ENCODE measurements at places on chromosomes 1 and 21. TPM values are rescaled to one million over a fixed set of nuclear protein-coding genes. Genes with fewer than 3 reads are reported as not detected.

The NBPF20 gene
- 0.22 TPM for polyA plus RNA-seq

The AGT gene
- not detected for polyA plus RNA-seq

- no peak for DNase-seq
- H3K4me3 ChIP-seq, result no peak overlapping the region
- no peak overlapping the region for H3K27ac ChIP-seq
- no peaks in the 10 kb centered on the region for H3K36me3 ChIP-seq
- no peaks in the 10 kb centered on the region for H3K4me1 ChIP-seq
These were observed 16.9 kb upstream of the QSOX1 start for GRCh38 chr1:180137776-180138175.

DNA sequence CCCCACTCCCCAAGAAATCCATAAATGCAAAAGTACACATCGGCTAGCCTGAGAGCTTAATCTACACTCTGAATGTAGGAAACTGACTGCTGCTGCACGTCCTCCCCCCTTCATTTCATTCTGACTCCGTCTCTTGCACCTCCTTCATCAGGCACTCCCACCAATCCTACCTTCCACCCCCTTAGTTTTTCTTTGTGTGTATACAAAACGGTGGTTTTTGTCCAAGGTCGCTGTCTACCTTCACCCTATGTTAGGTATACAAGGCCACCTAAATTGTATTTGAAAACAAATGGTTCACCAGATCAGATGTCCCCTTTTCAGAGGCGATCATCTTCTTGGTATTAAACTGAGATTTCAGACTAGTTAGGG is 1.9 kb downstream of the WDR26 start:
- peak overlapping the region; percentile 98 for H3K27ac ChIP-seq
- H3K27me3 ChIP-seq, result peaks cover 13% of the 10 kb centered on the region
- DNase-seq, result peak; percentile 21
- H3K36me3 ChIP-seq, result no peaks in the 10 kb centered on the region
- H3K4me1 ChIP-seq, result peaks cover 62% of the 10 kb centered on the region

DNA sequence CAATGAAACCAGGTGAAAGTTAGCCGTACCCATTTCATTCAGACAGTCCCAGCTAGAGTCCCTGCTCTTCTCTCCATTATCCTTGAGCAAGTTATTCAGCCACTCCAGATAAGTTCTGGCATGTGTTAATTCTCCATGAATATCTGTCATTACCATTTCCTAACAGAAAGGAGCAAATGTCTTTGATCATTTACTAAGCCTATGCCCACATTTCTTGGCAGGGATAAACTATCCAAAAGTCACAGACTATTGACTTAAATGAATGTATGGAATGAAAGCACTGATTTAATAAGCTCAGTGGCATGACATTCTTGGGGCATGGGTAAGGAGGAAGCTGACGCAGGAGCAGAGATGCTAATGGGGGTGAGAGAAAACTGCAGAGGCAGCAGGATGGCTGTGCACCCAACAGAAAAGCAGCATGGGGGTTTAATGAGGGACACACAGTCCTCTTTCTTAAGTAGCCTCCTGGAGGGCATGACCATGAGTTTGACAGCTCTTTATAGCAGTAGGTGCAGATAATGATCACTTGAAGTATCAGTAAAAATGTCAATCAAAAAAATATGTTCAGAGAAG is 17.6 kb upstream of the DHCR24 start:
- no peak overlapping the region for H3K4me3 ChIP-seq
- peaks cover 3% of the 10 kb centered on the region for H3K27me3 ChIP-seq
- H3K4me1 ChIP-seq, result no peaks in the 10 kb centered on the region
- H3K27ac ChIP-seq, result no peak overlapping the region

DNA sequence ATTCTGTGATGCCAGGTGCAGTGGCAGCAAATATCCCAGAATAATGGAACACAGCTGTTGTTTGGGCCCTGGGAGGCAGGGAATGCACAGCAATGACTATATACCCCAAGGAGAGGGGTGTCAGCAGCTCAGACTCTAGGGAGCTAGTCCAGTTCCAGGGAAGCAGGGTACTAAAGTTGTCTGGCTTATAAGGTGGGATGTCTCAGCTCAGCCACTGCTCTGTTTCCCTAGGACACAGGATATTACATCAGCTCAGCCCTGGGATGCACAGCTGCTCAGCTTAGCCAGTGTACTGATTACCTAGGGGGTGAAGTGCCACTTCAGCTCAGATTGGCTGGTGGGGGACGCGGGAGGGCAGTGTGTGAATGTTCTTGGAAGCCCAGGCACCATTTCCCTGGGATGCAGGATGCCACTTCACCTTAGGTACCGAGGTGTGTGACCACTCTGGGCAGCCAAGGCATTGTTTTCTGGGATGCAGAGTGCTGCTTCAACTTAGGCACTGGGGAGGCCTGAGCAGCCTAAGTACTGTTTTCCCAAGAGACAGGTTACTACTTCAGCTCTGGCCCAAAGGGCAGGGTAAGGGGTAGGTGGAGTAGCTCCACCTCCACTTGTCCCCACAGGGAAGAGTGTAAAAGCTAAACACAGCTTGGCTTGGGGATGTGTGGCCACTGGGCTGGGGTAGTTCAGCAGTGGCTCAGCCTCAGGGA is 59.4 kb downstream of the DIPK1A start:
- H3K36me3 ChIP-seq, result peaks cover 12% of the 10 kb centered on the region
- peaks cover 32% of the 10 kb centered on the region for H3K4me1 ChIP-seq
- DNase-seq, result no peak
- H3K27me3 ChIP-seq, result peaks cover 2% of the 10 kb centered on the region

DNA sequence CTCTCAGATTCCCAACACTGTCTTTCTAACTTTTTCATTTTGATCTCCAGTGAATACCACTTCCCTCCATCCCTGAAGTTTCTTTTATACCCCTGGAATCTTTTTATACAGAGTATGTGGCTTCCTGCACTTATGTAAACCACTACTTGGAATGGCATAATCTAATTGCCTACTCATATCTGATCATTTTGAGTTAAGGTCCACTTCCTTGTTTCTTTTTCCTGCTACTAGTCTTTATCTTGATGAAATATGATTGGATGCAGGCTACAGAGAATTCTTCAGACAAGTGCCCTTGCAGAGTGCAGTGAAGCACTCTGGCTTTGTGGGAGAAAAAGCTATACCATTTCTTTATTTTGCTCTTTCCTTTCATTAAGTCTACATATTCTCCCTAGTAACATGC is 325.3 kb upstream of the ADAMTS5 start:
- peaks cover 2% of the 10 kb centered on the region for H3K27me3 ChIP-seq
- no peaks in the 10 kb centered on the region for H3K36me3 ChIP-seq
- H3K4me3 ChIP-seq, result no peak overlapping the region
- H3K4me1 ChIP-seq, result no peaks in the 10 kb centered on the region

DNA sequence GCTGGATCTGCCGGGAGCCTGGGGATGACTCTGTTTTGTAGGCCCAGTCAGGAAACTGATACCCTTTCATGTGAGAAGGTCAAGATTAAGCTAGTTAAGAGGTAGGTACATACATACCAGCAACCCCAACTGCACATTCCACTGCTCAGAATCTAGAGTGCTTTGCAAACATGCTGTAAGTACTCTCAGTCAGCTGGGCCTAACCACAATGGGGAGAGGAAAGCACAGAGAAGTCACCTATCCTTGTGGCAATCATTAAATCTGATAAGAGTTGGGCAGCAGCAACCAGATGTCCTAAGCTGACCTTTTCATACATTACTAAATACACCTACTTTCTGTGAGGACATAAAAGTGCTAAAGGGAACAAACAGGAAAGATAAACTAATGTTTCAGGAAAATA is 2.5 kb downstream of the ETV3 start:
- peak overlapping the region; percentile 68 for H3K27ac ChIP-seq
- DNase-seq, result no peak
- H3K4me1 ChIP-seq, result peaks cover 85% of the 10 kb centered on the region
- H3K27me3 ChIP-seq, result peaks cover 17% of the 10 kb centered on the region
- peak overlapping the region; percentile 95 for H3K4me3 ChIP-seq

GRCh38 chr1:112307930-112308591 is 88.0 kb upstream of the CTTNBP2NL start:
- no peak overlapping the region for H3K4me3 ChIP-seq
- H3K27me3 ChIP-seq, result peaks cover 10% of the 10 kb centered on the region
- no peak for DNase-seq
- no peaks in the 10 kb centered on the region for H3K4me1 ChIP-seq
- H3K36me3 ChIP-seq, result no peaks in the 10 kb centered on the region
- H3K27ac ChIP-seq, result no peak overlapping the region

DNA sequence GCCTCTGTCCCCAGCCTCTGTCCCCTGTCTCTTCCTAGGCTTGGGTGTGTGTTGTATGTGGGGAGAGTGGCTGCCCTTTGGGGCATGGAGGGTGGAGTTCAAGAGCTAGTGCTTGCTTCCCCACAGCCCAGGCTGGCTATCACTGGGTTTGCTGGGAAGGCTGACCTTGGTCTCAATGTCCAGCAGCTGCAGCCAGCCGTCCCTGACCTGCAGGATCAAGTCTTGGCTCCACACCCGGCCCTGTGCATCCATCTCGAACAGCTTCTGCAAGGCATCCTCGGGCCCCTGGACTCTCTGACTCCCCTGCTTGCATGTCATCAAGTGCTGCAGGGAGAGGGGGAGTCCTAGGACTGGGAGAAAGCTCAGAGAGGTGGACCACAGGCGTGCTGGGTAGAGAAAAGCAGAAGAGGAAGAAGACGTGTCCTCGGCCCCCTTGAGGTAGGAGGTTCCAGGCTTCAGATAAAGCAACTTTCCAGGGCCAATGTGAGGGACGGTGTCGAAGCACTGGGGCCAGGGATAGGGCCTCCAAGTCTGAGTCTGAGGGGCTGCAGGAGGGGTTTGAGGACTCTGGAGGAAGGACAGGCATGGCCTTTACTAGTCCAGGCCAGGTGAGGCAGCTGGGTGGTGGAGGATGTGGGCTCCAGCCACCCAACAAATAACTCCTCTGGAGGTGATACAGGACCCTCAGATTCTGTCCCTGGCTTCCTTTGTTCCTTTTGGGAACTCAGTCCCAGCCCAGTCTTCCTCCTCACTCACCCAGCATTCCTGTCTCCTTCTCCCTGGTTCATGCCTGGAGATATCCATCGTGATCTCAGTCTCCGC is 4.0 kb downstream of the EPS8L3 start:
- no peak for DNase-seq
- H3K27me3 ChIP-seq, result no peaks in the 10 kb centered on the region
- no peak overlapping the region for H3K27ac ChIP-seq
- no peak overlapping the region for H3K4me3 ChIP-seq

DNA sequence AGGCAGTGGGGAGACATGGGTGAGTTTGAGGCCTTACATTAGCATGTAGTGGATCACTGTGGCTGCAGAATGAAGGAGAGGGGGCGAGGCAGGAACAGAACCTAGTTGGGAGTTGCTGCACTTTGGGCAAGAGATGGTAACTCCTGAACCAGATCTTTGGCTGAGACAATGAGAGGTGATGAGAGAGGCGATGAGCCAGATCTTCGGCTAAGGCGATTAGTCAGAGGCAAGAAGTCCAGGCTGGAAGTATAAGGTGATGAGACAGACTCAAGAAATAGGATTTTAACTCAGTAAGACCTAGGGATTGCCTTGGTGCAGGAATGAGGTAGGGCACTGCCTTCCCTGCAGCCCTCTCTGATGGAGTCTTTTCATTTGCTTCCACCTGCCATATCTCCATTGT is 9.1 kb upstream of the ARTN start:
- no peak overlapping the region for H3K27ac ChIP-seq
- no peaks in the 10 kb centered on the region for H3K4me1 ChIP-seq
- no peaks in the 10 kb centered on the region for H3K27me3 ChIP-seq
- H3K4me3 ChIP-seq, result no peak overlapping the region
- DNase-seq, result no peak
- peaks cover 24% of the 10 kb centered on the region for H3K36me3 ChIP-seq

- peaks cover 2% of the 10 kb centered on the region for H3K27me3 ChIP-seq
- H3K4me1 ChIP-seq, result peaks cover 56% of the 10 kb centered on the region
- H3K36me3 ChIP-seq, result peaks cover 4% of the 10 kb centered on the region
- DNase-seq, result no peak
These were observed 7.7 kb downstream of the C1orf226 start for GRCh38 chr1:162389021-162389818.

DNA sequence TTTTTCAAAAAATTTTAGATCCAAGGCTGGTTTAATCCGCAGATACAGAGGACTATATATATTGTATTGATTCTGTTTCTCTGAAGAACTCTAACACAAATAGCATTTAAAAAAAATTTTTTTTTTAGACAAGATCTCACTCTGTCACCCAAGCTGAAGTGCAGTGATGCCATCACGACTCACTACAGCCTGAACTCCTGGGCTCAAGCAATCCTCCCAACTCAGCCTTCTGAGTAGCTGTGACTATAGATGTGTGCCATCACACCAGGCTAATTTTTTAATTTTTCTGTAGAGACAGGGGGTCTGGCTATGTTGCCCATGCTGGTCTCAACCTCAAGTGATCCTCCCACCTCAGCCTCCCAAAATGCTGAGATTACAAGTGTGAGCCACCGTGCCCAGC is 3.0 kb downstream of the ANKRD45 start:
- H3K27ac ChIP-seq, result no peak overlapping the region
- H3K27me3 ChIP-seq, result peaks cover 20% of the 10 kb centered on the region
- H3K36me3 ChIP-seq, result no peaks in the 10 kb centered on the region

DNA sequence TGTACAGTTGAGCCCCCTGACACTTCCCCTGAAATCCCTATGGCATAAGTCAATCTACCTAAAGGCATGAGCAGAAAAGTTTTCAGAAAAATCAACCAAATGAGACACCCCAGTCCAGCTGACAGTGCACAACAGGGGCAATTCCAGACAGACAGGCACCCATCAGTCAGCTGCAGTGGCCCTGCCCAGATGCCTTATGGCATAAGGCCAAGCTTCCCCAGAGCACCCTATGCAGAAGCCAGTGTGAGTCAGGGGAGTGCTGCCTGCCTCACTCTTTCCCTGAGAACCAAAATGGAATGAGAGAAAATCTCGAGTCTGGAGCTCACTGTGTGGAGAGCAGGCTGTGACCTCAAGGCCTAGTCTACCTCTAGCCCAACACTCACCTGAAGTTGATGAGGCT is 38.1 kb downstream of the MRAP start:
- DNase-seq, result no peak
- H3K4me1 ChIP-seq, result no peaks in the 10 kb centered on the region
- H3K4me3 ChIP-seq, result no peak overlapping the region
- H3K27me3 ChIP-seq, result peaks cover 4% of the 10 kb centered on the region
- H3K36me3 ChIP-seq, result peaks cover 36% of the 10 kb centered on the region

- peaks cover 4% of the 10 kb centered on the region for H3K36me3 ChIP-seq
- H3K27me3 ChIP-seq, result peaks cover 7% of the 10 kb centered on the region
- DNase-seq, result no peak
These were observed 113.2 kb downstream of the TENT5C start for GRCh38 chr1:117719004-117719403.

DNA sequence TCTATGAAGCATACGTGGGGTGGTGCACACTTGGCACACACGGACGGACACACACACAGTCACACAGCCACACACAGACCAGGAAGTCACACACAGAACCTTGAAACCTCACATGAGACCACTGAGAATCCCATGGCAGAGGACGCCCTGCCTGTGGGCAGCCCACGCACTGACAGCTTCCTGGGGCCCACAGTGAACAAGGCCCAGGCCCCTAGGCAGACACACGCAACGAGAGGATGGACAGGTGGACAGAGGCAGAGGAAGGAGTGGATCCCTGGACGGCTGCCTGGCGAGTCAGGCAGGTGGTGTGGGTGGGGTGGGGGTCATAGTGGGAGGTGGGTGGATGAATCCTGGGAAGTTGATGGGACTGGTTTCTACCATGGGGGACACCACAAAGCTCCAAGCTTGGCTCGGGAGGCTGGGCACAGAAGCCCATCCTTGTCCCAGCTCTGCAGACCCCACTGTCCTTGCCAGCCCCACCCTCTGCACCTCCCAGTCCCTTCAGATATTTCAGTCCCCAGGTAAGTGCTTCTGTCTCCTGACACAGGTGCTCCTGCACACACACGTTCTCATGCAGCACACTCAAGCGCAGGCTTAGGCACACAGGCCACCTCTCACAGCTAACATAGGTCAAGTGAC is 49.1 kb downstream of the WNT9A start:
- peaks cover 14% of the 10 kb centered on the region for H3K4me1 ChIP-seq
- H3K4me3 ChIP-seq, result no peak overlapping the region
- no peak for DNase-seq
- no peak overlapping the region for H3K27ac ChIP-seq

Data from immature natural killer cell (primary cell).